ENCODE measurements at places on chromosomes 1 and 21.
A peak's percentile ranks its signal among the peaks of the same experiment; 100 is the strongest.

DNA sequence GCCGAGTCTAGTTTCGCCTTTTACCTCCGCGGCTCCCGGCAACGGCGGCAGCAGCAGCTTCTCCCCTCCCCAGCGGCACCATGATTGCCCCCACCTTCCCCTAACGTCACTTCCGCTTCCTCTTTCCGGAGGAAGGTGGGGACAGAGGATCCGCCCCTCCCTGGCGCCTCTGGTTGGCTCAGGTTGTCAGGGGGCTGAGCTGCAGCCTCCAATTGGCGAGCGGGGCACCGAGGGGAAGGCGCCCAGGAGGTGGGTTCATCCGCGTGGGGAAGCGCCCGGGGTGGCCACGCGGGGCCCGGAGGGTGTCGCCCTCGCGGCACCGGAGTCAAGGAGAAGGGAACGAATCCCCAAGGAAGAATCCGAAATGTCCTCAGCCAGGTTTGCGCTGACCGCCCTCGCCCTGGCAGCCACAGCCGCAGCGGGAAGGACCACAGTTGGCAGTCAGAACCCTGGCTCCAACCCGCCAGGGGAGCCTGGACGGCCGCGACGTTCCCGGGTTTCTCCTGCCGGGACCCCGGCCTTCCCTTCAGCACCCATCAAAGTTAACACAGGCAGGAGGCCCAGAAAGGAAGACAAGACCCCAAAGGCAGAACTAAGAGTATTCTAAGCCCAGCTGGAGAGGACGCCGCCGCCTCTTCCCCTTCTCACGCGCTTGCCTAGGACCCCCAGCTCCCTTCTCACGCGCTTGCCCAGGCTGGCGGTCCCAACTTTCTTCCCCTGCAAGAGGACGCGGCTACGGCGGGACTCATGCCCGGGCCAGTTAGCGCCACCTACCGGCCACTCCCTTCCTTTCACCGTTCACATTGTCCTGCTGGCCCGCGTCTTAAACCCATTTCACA lies at the start of gene MTF1:
Gene MTF1 (minus strand): TSS at position 86 of the 839 bp plus-strand sequence. CDS start 1,934 bp downstream, outside the sequence.
- DNase-seq, result peak; percentile 77

GRCh38 chr1:8047686-8048445 lies 21.8 kb upstream of the ERRFI1 start:
- DNase-seq, result no peak

- DNase-seq, result no peak
Observed at GRCh38 chr1:183605904-183606303, 15.6 kb upstream of the NCF2 start.

- DNase-seq, result no peak
Observed at GRCh38 chr1:37480125-37480466, 5.7 kb downstream of the ZC3H12A start.

DNA sequence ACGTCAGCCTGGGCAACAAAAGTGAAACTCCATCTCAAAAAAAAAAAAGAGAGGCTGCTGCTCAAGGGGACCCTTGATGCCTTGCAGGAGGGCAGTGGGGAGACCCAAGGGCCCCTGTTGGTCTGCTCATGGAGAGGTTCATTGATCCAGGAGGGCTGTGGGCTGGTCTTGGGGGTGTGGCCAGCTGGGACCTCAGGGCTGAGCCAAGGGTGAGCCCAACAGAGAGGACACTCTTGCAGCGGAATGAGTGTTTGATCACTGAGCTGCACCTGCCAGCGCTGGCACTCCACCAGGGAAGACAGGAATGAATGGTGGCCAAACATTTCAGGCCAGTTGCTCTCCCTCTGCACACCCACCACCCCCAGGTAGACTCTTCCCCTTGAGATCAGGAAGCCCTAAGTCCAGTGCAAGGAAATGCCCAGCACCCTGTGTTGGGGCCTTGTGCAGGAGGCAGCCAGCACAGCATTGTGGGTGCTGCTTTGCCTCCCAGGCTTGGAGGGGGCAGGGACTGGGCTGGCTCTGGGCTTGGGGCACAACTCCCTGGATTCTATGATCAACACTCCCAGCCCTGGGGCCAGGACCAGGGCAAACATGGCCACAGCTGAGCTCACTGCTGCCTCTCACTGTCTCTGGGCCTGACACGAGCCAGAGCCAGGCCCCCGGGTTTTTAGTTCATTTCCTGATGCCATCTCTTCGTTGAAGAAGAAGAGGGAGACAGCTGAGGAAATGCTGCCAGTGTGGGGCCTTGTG lies 50.7 kb downstream of the IRF2BP2 start:
- DNase-seq, result no peak

GRCh38 chr1:36847761-36848160 lies 186.6 kb downstream of the GRIK3 start:
- no peak for DNase-seq

DNA sequence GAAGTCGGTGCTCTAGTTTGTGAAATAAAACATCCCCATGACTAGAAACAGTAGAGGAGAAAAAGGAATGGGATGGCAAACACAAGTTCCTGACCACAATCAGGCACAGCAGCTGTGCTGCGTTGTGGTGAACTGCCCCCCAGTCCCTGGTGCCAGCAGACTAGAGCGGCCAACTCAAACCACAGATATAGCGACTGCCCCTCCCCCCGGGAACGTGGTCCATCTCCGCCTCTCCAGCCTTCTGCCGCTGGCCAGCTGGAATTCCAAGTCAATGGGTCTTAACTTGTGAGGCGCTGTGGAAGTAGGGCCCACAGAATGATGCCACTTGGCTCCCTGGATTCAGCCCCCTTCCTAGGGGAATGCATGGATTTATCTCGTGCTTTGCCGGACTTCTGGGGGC lies 41.6 kb upstream of the ZNF678 start:
- DNase-seq, result no peak

- no peak for DNase-seq
Observed at GRCh38 chr1:157096881-157097280, 2.7 kb downstream of the ETV3L start.

GRCh38 chr1:65119951-65120350 lies 28.1 kb upstream of the AK4 start:
- no peak for DNase-seq

DNA sequence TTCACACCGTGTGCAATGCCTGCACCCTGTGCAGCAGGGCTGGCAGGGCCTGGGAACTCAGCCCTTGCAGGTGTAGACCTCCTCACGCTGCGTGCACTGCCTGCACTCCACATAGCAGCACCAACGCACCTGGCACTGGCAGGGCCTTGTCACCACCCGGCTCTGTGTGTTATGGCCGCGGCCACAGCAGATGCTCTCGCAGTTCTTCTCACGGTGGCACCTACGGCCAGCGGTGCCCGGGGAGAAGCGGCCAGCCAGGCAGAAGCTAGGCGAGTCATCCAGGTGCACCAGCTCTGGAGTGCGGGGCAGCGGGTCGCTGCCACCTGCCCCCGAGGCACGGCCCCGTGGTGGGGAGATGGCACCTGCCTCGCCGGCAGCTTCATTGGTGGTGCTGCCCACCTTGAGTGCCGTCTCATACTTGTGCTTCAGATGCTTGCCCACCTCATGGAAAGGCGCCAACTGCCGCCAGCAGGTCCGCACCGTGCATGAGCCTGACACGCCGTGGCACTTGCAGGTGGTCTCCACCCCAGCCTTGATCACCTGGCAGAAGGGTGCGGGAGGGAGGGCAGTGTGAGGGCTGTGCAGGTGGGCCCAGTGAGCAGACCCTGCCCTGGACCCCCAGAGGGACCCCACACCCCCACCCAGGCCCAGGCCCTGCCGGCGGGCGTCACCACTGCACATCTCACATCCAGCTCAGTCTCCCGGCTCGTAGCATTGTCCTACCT lies 26.1 kb downstream of the WNT9A start:
- no peak for DNase-seq

DNA sequence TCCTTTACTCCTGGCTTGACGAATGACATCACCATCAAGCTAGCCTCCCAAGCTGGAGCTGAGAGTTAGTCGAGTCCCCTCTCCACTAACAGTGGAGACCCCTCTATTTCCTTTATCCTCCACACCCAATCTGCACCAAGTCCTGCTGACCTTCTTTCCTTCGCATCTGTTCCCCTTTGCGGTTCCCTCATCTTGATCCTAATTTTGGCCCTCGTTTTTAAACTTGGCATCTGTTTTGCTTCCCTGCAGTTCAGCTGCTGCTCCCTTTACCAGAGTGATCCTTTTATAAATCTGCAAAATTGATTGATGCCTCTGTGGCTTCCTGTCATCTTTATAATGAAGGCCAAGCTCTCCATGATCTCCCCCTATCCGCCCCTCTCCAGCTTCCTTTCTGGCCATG lies 49.0 kb upstream of the TSPAN2 start:
- DNase-seq, result no peak

- no peak for DNase-seq
Observed at GRCh38 chr1:51907079-51907702, 28.7 kb upstream of the NRDC start.

- no peak for DNase-seq
Observed at GRCh38 chr1:117363571-117364048, 3.6 kb upstream of the MAN1A2 start.

DNA sequence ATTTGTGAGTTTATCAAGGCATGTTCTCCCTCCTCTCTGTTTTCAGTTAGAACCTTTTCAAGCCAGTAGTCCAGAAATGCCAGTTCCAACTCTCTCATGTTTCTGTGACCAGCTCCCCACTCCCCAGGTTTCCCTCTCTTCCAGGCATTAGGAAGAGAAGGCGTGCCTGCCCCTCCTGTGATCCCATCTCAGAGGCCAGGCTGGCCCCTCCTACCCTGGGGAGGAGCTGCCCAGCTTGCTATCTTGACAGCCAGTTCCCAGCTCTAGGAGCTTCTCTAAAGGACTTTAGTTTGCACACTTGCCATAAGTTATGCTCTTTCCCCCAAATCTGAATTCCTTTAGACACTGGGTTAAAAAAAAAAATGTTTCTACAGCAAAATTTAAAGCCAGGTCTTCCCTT lies 8.9 kb downstream of the HYI start:
- no peak for DNase-seq

DNA sequence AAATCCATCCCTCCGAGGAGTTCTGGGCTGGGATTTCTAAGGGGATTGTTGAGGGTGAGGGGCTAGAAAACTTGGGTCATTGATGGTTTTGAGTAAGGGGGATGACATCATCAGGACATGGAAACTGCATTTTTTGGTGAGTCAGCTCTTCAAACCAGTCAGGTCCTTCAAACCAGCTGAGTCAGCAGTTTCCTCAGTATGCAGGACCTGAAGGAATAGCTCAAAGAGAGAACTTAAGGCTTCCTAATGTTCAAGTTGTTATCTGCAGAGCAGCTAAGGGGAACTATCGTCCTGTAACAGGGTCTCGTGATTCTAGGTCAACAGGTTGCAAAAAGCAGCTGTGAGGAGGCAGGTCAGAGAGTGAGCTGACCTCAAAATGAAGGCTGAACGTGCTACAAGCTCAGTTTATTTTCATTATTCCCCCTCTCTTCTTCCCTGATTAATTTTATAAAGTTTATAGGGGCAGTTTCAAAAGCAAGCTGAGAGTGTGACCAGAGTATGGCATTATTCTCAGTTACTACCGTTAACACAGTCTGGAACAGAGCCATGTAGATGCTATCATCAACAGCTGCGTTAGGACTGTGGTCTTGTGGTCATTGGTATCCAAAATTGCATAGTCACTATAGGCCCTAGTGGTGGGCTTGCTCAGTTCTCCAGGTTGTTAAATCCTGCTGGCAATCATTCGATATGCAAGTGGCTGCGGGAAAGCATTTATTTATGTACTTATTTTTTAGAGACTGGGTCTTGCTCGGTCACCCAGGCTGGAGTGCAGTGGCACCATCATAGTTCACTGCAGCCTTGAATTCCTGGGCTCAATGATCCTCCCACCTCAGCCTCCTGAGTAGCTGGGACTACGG lies 10.7 kb upstream of the SDC3 start:
- no peak for DNase-seq

GRCh38 chr1:82704966-82705365 lies 904.2 kb downstream of the ADGRL2 start:
- DNase-seq, result no peak
